ENCODE measurements at places on chromosomes 1 and 21. TPM values are rescaled to one million over a fixed set of nuclear protein-coding genes. Genes with fewer than 3 reads are reported as not detected.

- DNase-seq, result no peak
These were observed 166.2 kb downstream of the URB2 start for GRCh38 chr1:229792012-229792975.

The AMIGO1 gene
- total RNA-seq, result 1.7 TPM

DNA sequence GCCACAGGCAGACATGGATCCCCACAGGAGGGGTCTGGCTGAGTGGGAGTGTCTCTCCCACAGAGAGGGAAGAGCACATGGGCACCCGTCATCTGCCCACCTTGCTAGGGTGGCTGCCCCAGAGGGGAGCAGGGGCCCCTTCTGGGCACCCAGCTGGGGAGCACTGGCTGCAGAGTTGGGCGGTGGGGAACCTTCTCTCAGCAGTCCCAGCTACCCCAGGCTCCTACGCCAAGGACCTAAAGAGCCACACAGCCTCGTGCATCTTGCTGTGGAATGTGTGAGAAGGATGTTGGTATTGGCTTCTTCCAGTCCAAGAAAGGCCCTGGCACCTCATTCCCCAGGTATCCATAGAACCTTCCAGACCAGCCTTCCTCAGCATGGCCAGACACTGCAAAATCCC is 250.6 kb upstream of the VAMP3 start:
- no peak for DNase-seq

DNA sequence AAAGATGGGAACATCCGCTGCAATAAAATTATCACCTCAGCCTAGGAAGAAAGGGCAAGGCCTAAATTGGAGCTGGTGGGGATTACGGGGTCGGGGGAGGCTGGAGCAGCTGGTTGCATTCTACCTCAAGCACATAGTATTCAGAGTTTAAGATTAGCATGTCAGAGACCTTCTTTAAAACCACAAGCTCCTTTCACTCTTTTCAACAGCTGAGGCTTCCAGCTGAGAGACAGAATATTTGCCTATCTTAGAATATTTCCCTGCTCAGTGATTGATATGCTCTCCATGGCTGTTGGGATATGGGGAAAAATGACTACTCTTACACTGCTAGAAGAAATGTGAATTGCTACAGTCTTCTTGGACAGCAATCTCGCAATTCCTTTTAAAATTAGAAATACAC is 248.6 kb downstream of the TBX15 start:
- DNase-seq, result no peak

DNA sequence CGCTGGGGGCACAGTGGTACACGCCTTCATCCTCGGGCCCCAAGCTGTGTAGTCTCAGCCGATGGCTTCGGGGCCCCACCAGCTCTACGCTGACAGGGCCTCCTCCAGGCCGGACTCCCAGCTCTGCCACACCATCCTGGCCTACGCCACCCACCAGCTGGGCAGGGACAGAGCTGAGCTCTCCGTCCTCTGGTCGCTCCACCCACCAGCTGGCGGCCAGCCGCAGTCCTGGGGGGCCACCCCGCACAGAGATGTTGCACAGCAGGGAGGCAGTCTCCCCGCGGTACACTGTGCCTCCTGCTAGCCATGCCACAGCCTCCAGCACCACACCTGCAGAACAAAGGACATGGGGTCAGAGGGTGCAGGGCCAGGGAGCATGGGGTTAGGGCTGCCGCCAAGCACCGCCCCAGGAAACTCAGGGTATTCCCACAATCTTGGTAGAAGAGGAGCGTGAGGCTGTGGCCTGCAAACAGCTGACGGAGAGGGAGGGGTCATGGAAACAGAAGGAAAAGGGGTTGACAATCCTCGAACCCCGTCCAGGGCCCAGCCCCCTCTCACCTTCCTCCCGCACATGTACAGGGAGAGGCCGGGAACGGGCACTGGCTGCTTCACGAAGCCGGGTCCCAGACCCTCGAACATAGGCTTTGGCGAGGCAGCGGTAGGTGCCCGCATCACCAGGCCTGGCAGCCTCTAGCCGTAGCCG is 5.9 kb downstream of the IGSF8 start:
- no peak for DNase-seq

DNA sequence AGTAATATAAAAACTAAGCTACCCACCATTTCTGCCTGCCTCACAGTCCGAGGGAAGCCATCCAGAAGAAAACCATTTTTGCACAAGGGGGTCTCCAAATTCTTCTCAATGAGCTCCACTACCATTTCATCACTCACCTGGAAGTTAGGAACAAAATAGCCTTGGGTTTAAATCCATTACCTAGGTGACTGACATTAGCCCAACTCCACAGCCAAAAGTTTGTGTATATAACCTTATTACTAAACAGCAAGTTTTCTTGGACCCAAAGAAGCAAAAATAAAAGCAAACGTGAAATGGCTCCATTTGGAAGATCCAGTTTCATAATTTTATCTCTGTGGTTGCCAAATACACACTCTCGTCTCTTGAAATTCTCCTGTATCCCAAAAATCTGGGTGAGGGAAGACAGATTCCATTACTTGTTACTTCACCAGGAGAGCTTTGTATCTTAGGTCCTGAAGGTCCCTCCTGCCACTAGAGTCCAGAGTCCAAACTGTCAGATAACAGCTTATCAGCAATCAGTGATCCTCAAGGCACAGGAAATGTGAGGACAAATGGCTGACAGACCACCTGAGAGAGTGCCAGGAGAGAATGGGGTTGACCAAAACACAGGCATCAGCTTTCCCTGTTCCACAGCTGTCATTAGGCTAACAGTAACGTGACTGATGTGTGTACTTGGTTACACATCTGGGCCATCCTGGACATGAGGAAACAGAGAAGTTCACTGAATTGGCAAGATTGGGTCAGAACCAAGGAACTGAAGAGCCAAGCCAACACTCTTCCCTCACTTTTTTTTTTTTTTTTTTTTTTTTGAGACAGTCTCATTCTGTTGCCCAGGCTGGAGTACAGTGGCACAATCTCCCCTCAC is 14.9 kb downstream of the AK2 start:
- DNase-seq, result no peak

GRCh38 chr1:235307158-235308124 is 20.5 kb downstream of the ARID4B start:
- no peak for DNase-seq

DNA sequence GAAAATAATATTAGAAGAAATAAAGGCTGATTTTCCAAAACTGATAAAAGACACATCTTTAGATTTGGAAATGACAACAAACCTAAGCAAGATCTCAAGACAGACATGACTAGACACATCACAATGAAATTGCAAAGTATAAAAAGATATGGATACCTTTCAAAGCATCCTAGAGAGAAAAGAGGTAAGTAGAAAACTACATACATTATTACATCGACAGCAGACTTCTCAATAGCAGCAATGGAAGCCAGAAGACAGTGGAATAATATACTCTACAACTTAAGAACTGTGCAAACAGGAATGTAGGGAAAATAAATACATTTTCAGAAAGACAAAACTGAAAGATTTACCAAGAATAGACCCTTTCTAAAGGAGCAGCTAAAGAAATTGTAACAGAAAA is 50.2 kb downstream of the DENND1B start:
- peak; percentile 10 for DNase-seq

The PLA2G2C gene
- not detected for total RNA-seq

DNA sequence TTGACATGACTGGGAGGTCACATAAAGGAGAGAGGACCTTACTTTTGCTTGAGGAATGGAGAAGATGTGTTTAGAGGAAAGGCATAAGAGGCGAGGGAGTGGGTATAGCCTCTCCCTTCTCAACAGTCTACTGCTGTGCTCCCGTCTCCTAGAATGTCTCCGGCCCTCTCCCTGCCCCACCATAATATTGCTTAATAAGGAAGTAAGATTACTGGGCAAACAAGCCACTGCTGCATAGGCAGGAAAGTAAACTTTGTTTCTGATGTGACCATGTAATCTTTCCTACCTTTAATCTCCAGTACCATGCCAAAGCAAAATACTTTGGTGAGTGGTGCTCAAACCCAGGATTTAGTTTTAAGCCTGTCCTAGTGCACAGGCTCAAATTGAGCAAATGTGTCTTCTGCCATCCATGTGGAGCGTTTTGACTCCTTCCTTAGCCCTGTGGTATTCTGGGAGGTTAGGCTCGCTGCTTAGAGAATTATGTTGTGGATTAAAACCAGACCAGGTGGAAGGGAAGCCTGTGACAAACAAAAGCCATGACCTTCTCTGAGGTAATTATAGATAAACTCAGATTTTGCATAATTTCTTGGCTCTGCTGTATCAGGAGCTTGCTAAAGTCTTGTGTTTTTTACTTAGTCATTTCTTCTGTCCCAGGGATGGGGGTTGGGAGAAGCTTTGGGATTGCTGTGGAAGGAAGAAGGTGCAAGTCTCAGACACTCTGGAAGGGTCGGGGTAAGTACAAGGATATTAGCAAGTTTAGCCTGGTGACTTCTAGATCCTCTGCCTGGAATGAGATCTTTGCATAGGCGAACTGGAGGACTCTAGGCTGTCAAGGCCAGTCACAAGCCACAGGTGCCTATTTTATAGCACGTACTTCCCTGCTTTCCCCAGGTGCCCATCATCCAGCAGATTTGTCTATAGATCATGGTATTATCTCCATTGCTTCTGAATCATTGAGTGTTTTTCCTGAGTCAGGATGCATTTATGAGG is 34.5 kb upstream of the DIPK1A start:
- peak; percentile 74 for DNase-seq

GRCh38 chr1:43981636-43982035 is 2.6 kb downstream of the B4GALT2 start:
- no peak for DNase-seq

The THEM5 gene
- not detected for total RNA-seq

The OR2T33 gene
- total RNA-seq, result not detected

- no peak for DNase-seq
These were observed 37.9 kb upstream of the LRIG2 start for GRCh38 chr1:113035086-113035485.

GRCh38 chr1:75133750-75134646 is at the start of gene LHX8:
Gene LHX8 (plus strand): TSS chr1:75134388. CDS start chr1:75136615, 2,227 bp downstream.
- peak; percentile 26 for DNase-seq

The CA14 gene
- total RNA-seq, result 1.0 TPM

The NEK7 gene
- 37.5 TPM for total RNA-seq

- DNase-seq, result no peak
These were observed 12.5 kb downstream of the RHOC start for GRCh38 chr1:112694363-112694929.

The VPS45 gene
- 13.3 TPM for total RNA-seq

The RXFP4 gene
- not detected for total RNA-seq

DNA sequence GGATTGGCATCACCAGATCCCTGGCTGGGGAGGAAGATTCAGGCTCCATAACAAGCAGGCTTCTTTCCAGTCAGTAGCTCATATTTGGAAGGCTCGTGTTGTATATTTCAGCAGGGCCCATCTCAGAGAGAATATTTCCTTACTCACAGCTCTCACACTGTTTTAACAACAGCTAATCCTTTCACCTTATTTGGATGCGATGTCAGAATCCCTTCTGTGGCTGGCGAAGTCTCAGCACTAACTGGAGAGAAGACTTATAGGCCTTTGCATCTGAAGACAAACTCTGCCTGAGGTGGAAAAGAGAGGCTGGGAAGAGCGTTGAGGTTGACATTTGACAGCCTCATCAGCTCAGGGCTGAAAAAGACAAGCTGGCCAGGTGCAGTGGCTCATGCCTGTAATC is 47.2 kb upstream of the CAPZB start:
- DNase-seq, result no peak

The KIF2C gene
- 5.5 TPM for total RNA-seq

- DNase-seq, result no peak
These were observed 6.4 kb upstream of the S100A8 start for GRCh38 chr1:153397051-153397923.

DNA sequence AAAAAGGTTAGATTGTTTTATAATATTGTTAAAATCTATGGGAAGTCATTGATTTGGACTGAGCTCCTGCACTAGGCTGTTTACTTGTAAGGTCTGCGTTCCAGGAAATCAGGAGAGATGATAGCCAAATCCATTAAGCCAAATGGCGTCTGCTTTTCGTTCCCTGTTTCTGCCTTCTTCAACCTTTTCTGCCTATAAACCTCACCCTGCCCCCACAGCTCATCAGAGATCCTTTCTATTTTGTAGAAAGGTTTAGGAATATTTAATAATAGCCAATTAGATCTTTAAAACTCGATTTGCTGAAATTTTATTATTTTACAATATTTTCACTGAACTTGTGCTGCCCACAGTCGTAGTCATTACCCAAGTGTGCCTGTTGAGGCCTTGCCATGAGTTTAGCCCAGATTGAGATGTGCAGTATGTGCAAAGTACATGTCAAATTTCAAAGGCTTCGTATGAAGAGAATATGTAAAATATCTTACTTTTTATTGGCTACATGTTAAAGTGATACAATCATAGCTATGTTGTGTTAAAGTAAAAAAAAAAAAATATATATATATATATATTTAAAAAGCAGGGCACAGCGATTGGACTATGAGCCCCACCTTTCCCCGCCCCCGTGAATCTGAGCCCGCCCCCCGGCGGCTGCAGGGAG is 444 bp upstream of the IARS2 start:
- no peak for DNase-seq

GRCh38 chr21:40633048-40633447 is 213.9 kb downstream of the DSCAM start:
- DNase-seq, result no peak

GRCh38 chr1:13549521-13549920 is 34.1 kb upstream of the PDPN start:
- DNase-seq, result no peak

The TTC34 gene
- 0.29 TPM for total RNA-seq

DNA sequence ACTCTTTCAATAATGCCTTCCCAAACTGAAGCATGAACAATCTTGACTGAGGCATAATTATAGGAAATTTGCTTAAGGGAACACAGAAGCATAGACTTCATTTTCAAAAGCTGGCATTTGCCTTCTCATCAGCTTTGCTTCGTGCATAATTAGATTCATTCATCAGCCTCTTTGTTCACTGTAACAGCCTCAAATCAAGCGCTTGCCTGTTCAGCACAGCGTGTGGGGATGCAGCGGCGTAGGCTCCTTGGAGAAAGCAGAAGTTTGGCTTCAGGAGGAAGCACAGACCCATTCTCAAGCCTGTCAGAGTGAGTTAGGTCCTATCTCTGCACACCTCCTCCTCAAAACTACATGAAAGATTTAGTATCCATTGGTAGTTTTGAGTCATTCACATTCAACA is 246.4 kb upstream of the MAP1LC3C start:
- DNase-seq, result peak; percentile 8

The RORC gene
- 1.4 TPM for total RNA-seq

The C1orf115 gene
- total RNA-seq, result 9.3 TPM

The ADAM15 gene
- total RNA-seq, result 119 TPM

The UBQLN4 gene
- 6.4 TPM for total RNA-seq

DNA sequence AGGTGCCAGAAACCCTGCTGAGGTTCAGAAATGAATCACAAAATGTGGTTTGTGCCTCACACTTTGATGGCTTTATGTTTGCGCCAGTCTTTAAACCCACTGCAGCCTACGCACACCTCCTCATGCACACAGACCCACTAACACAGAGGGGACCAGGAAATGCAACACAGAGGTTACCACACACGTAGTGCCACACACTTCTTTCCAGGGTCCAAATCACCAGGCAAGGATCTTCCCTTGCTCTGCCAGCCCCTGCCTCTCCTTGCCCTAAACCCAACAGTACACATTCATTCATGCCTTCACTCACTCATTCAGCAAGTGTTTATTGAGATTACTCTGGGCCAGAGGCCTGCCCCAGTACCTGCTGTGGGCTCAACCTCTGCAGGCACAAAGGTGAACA is 17.5 kb downstream of the MAB21L3 start:
- DNase-seq, result no peak
